CD8-positive, alpha-beta memory T cell (primary cell): ENCODE measurements at places on chromosomes 16 and 17.
A peak's percentile ranks its signal among the peaks of the same experiment; 100 is the strongest.

DNA sequence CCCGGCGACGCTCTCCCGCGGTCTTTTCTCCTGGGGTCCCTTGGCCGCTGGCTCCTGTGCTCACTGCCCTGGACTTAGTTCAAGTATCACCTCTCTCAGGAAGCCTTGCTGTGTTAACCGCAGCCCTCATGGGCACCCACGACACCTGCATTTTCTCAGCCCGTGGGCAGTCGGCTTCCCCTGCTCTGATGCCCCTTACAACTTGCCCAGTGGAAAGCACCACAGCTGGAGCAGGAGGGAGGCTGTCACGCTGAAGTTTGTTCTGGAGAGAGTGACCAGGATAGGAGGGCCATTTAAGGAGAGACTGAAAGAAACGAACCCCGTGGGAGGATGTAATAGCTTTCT, 395 bp downstream of the STXBP4 start:
- DNase-seq: no peak
- H3K27ac ChIP-seq: peak overlapping the region; percentile 73
- H3K4me1 ChIP-seq: peaks cover 18% of the 10 kb centered on the region
- H3K4me3 ChIP-seq: peak overlapping the region; percentile 87
- no peaks in the 10 kb centered on the region for H3K27me3 ChIP-seq
- no peaks in the 10 kb centered on the region for H3K36me3 ChIP-seq

GRCh38 chr17:4823373-4824089, 9.6 kb upstream of the MINK1 start:
- no peak overlapping the region for H3K4me3 ChIP-seq
- no peak overlapping the region for H3K27ac ChIP-seq
- no peaks in the 10 kb centered on the region for H3K4me1 ChIP-seq
- no peak for DNase-seq

DNA sequence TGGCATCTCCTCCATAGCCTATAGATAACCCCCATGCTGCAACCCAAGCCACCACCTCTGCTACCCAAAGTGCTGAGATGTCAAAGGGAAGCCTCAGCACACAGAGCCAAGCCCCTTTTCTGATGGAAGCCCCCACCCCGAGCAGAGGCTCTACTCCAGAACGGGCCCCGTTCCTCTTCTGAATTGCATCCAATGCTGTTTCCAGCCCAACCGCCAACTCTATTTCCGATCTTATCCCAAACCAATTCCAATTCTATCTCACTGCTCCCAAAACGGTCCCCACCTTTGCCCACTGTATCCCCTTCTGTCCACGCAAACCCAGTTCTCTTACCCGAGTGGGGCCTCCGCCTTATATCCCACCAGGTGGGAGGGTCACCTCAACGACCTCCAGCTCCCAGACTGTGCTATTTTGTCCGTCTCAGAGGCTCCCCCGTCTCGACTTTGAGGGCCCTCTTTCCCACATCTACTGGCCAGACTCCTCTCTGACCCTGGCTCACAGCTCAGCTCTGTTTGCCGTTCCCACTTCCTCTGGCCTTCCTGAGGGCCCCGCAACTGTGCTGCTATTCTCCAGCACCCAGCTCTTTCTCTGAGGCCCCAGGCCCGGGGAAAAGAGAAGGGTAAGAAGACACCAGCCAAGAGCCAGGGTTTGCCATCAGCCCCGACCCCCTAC, 487 bp downstream of the SRL start:
- no peak for DNase-seq
- H3K36me3 ChIP-seq: no peaks in the 10 kb centered on the region
- H3K4me3 ChIP-seq: no peak overlapping the region
- H3K27me3 ChIP-seq: no peaks in the 10 kb centered on the region

GRCh38 chr17:4658478-4659305, 17.2 kb upstream of the ALOX15 start:
- H3K4me3 ChIP-seq: no peak overlapping the region
- H3K27me3 ChIP-seq: no peaks in the 10 kb centered on the region
- DNase-seq: no peak
- H3K27ac ChIP-seq: no peak overlapping the region

GRCh38 chr17:44086364-44087311, 16.1 kb downstream of the G6PC3 start:
- peak overlapping the region; percentile 51 for H3K27ac ChIP-seq
- peaks cover 7% of the 10 kb centered on the region for H3K36me3 ChIP-seq
- no peak overlapping the region for H3K4me3 ChIP-seq
- no peaks in the 10 kb centered on the region for H3K27me3 ChIP-seq
- DNase-seq: peak; percentile 60
- no peaks in the 10 kb centered on the region for H3K4me1 ChIP-seq

- H3K4me3 ChIP-seq: no peak overlapping the region
- DNase-seq: no peak
- H3K27me3 ChIP-seq: no peaks in the 10 kb centered on the region
- no peaks in the 10 kb centered on the region for H3K36me3 ChIP-seq
- H3K4me1 ChIP-seq: no peaks in the 10 kb centered on the region
Measured at GRCh38 chr16:11497851-11498289, 88.8 kb downstream of the LITAF start.

DNA sequence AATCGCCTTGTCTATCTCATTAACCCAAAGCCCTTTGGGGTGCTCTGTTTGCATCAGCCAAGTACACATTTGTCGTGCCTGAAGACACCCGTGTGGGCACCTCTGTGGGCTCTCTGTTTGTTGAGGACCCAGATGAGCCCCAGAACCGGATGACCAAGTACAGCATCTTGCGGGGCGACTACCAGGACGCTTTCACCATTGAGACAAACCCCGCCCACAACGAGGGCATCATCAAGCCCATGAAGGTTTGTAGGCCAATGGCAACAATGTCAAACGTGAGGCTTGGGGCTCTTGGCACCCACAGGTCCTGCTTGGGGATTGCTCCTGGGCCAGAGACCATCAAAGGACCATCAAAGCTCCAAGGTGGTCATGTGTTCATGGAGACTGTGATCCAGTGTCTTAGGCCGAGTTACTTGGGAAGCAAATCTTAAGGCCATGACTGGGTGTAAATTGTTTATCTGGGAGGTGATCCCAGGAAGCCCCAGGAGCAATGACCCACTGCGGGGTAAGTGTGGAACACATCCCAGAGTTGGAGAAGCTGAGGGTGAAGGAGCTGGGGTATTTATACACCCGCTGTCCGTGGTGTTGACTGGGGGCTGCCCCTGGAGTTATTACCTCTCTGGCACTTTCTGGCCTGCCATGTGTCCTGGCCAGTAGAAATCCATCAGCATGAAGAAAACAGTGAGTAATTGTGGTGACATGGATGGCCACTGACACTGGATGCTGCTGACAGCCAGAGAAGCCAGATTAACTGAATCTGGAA, 24.0 kb downstream of the CDH5 start:
- no peak overlapping the region for H3K4me3 ChIP-seq
- no peaks in the 10 kb centered on the region for H3K27me3 ChIP-seq
- H3K4me1 ChIP-seq: no peaks in the 10 kb centered on the region
- no peaks in the 10 kb centered on the region for H3K36me3 ChIP-seq
- DNase-seq: no peak

DNA sequence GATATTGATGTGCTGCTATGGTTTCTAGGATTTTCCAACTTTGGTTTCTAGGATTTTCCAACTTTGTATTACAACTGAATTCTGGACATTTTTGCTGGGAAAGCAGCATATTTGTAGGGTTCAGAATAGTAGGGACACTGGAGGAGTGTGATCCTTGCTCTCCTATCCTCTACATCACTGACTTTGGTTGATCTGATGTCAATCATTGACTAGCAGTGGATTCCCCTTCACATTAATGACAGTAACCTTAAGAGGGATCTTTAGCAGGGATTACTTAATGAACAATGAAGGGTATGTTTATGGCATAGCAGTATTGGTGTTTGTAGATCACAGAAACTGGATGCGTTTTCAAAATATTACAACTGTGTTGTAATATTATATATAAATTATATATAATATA, 67.4 kb downstream of the MAP2K4 start:
- no peak overlapping the region for H3K27ac ChIP-seq
- H3K4me3 ChIP-seq: no peak overlapping the region
- H3K4me1 ChIP-seq: no peaks in the 10 kb centered on the region

DNA sequence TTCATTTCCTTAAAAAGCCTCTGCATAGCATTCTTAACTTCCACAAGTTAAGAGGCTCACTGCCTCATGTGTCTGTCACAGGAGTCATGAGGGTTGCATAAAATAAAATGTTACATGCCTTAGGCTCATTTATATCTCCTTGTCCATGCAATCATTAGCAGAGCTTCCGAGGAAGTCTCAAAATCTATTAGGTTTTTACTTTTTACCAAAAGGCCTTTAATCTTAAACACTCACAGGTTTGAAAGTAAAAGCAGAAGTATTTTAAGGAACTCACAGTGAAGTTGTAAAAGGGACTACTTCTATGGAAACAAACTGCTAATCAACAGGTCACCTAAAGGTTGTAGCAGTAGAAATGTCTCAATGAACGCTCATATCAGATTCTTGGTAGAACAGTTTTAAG, 5.2 kb upstream of the ATP6V0A1 start:
- H3K4me1 ChIP-seq: peaks cover 22% of the 10 kb centered on the region
- no peak for DNase-seq
- H3K4me3 ChIP-seq: no peak overlapping the region
- no peaks in the 10 kb centered on the region for H3K27me3 ChIP-seq
- H3K36me3 ChIP-seq: no peaks in the 10 kb centered on the region
- no peak overlapping the region for H3K27ac ChIP-seq

- no peak for DNase-seq
- H3K27me3 ChIP-seq: no peaks in the 10 kb centered on the region
- peaks cover 18% of the 10 kb centered on the region for H3K4me1 ChIP-seq
- peaks cover 24% of the 10 kb centered on the region for H3K36me3 ChIP-seq
Measured at GRCh38 chr17:75049057-75049456, 2.0 kb downstream of the KCTD2 start.

DNA sequence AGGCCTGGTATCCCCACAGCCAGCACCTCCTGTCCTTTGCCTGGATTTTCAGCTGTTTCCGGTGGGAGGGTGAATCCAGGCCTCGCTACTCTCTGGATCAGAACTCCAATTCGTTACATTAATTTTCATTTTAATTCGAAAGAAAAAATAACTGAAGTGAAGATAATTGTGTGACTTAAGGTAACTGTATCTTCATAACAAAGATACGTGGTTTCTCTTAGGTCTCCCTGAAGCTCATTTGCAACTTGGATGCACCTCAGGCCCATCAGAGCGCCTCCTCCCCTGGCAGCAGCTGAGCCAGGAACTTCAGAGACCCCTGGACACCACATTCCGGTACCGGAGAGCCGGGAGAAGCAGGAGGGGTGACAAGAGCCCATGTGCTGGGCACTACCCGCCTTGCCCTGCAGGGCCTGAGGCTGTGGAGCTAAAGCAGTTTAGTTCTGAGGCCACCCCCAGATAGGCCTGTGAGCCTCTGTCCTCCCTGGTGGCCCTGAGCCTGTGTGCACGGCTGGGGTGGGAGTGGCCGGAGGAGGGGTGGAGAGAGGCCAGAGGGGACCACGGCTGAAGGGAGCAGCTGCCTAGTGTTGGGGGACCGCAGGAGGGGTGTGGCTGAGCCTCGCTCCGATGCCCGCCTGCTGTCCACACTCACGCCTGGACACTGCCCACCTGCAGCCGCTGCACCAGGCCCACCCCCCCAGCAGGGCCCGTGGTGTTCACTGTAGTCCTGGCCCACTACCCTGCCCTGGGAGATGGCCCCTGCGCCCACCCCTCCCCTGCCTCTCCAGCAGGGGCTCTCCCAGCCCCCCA, 11.4 kb upstream of the DUS1L start:
- no peaks in the 10 kb centered on the region for H3K4me1 ChIP-seq
- no peak for DNase-seq
- no peaks in the 10 kb centered on the region for H3K27me3 ChIP-seq
- H3K27ac ChIP-seq: no peak overlapping the region
- H3K4me3 ChIP-seq: no peak overlapping the region

DNA sequence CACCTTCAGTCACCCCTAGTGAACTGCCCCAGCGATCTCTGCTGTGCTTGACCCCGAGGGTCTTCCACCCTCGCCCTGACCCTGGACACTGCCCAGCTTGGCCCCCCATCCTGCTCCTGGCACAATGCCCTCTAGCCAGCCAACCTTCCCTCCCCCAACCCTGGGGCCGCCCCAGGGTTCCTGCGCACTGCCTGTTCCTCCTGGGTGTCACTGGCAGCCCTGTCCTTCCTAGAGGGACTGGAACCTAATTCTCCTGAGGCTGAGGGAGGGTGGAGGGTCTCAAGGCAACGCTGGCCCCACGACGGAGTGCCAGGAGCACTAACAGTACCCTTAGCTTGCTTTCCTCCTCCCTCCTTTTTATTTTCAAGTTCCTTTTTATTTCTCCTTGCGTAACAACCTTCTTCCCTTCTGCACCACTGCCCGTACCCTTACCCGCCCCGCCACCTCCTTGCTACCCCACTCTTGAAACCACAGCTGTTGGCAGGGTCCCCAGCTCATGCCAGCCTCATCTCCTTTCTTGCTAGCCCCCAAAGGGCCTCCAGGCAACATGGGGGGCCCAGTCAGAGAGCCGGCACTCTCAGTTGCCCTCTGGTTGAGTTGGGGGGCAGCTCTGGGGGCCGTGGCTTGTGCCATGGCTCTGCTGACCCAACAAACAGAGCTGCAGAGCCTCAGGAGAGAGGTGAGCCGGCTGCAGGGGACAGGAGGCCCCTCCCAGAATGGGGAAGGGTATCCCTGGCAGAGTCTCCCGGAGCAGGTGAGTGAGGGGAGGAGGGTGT, at the start of gene TNFSF13:
TNFSF13 (plus strand) TSS at position 207 of the 776 bp plus-strand sequence; CDS start at position 497, 290 bp downstream.
- no peak within 1 kb of the TSS for H3K4me3 ChIP-seq
- no peaks in the 10 kb centered on the region for H3K27me3 ChIP-seq
- H3K27ac ChIP-seq: no peak within 1 kb of the TSS

DNA sequence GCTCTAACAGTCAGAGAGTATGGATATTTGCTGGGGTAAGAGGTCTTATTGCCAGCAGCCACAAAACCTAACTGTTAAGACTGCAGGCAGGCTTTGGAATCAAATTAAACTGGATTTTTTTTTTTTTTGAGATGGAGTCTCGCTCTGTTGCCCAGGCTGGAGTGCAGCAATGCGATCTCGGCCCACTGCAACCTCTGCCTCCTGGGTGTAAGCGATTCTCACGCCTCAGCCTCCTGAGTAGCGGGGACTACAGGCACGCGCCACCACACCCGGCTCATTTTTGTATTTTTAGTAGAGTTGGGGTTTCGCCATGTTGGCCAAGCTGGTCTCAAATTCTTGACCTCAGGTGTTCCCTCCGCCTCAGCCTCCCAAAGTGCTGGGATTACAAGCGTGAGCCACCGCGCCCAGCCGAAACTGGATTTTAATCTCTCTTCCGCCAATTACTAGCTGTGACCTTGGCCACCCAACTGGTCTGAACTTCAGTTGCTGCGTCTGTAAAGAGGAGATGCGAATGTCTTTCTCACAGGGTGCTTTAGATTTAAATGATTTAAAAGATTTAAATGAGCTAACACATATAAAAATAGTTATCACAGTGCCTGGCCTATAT, 842 bp downstream of the MRPL10 start:
- DNase-seq: peak; percentile 56
- H3K36me3 ChIP-seq: peaks cover 19% of the 10 kb centered on the region
- H3K27me3 ChIP-seq: no peaks in the 10 kb centered on the region
- peak overlapping the region; percentile 98 for H3K27ac ChIP-seq

DNA sequence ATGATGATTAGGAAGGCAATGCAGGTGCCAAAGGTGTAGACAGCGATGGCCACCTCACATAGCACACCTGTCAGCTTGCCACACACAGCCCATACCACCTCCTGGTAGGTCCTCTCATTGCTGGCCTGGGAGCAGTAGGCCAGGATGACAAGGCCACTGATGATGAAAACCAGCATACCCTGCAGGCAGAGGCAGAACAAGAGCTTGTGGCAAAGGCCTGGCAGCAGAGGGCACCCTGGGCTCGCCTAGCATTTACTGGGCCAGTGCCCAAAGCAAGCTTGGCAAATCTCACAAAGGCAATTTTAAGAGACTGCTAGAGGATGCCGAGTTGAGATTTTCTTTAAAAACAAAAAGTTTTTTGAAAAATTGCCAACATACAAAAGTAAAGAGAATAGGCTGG, 5.9 kb downstream of the SLC38A7 start:
- no peak overlapping the region for H3K27ac ChIP-seq
- H3K36me3 ChIP-seq: no peaks in the 10 kb centered on the region
- peaks cover 6% of the 10 kb centered on the region for H3K4me1 ChIP-seq

GRCh38 chr16:69485361-69485760, 60.9 kb downstream of the CYB5B start:
- no peak for DNase-seq
- H3K4me3 ChIP-seq: no peak overlapping the region
- no peak overlapping the region for H3K27ac ChIP-seq
